ENCODE measurements at places on chromosomes 2 and 18.

- DNase-seq = peak; percentile 63
These were observed 697 bp upstream of the SPATS2L start for GRCh38 chr2:200305797-200306195.

GRCh38 chr2:134200036-134200618 is 53.7 kb upstream of the MGAT5 start:
- DNase-seq = no peak

DNA sequence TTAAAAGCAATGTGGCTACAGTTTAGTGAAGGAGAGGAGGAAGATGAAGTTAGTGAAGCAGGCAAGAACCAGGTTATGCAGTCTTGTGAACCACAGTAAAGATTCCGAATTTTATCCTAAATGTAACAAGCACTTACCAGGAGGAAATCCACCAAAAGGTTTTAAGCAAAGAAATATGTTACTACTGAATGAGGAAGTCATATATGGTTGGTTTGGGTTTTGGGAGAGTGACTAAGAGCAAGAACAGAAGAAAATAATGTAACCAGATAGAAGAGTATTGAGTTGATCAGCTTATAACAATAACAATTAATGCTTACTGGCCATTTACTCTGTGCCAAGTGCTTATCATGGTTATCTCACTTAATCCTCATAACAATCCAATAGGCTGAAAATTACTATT is 1.9 kb downstream of the USP37 start:
- no peak for DNase-seq

GRCh38 chr2:23711979-23712755 is 214.8 kb downstream of the ATAD2B start:
- no peak for DNase-seq

GRCh38 chr2:236731767-236732580 is 162.3 kb downstream of the ACKR3 start:
- DNase-seq = no peak

DNA sequence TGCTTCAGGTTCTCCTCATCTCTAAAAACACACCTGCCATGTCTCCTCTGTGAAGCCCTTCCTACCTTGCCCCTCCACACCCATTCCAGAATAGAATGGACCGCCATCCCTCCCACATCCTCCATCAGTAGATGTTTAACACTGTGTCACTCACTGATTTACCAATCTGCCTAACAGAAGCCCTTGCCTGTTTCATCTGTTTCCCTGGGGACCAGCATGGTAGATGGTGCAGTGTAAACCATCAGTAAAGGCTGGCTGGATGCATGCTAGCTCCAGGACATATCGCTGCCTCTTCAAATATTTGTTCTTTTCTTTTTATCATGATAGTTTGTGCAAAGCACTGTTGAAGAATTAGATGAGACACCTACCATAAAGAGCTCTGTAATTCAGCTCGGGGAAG is 271.4 kb downstream of the PIEZO2 start:
- no peak for DNase-seq

GRCh38 chr18:75161256-75162028 is 47.5 kb downstream of the PTGR3 start:
- DNase-seq = no peak

GRCh38 chr18:78730546-78730945 is 249.1 kb upstream of the SALL3 start:
- DNase-seq = no peak

GRCh38 chr18:41315134-41315533 is 639.9 kb upstream of the PIK3C3 start:
- no peak for DNase-seq

- DNase-seq = no peak
These were observed 585.9 kb upstream of the SYT4 start for GRCh38 chr18:43863180-43863579.

DNA sequence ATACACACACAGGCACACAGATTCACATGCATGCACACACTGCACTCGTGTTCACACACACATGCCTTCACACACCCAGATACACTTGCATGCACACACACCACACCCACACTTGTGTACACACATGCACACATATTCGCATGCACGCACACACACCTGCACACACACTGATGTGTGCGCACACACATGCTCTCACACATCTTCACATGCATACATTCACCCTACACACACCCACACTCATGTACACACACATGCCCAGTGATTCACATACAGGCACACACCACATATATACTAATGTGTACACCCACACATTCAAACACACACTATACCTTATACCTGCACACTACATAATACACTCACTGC is 181.6 kb downstream of the LOXHD1 start:
- no peak for DNase-seq

- no peak for DNase-seq
These were observed 51.2 kb downstream of the MTERF4 start for GRCh38 chr2:241050624-241051577.

DNA sequence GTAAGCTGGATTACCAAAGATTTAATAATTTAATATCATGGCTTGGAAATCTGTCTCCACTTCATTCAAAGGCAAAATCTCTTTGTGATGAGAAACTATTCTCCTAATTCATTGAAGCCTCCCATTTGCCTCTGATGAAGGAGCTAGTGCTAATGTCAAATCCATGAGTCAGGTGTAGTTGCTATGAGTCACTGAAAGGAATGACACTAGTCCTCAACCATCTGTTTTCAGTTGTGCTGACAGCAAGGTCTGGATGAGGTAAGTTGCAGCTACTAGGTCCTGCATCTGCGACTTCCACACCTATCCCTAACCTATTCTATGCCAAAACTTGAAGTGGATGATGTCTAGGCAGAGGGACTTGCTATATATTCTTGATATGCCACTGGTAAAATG is 324.0 kb upstream of the UBE2E3 start:
- no peak for DNase-seq

- no peak for DNase-seq
These were observed 106.9 kb downstream of the ROCK1 start for GRCh38 chr18:21004726-21005125.

DNA sequence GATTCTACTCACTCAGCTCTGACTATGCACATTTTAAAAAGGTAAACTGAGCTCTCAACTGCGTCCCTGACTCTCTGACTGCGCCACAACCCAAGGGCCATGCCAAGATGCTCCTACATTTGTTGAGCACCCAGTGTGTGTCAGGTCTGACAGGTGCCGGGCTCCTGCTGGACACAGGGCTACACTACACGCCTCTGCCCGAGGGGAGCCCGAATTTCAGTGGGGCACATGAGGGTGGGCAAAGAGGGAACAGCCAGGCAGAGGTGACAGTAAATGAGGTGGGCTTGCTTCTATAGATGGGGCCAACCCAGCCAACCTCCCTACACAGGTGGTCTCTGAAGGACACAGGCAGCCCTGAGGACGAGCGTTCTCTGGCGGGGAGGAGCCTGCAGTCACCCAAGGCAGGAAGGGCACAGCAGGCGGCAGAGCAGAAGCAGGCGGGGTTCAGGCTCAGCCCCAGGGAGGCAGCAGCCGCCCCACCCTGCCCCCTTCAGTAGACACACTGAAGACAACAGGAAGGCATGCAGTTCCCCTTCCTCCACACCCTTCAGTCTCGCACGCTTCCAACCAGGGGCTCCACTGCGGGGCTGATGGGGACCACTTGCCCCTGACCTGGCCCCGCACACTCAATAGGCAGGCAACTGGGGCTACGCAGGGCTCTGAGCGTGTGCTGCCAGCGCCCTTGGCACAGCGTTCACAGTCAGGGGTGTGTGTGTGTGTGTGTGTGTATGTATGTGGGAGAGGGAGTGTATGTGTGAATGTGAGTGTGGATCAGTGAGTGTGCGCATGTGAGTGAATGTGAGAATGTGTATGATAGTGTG is 98.4 kb downstream of the UXS1 start:
- peak; percentile 85 for DNase-seq

Data from activated CD8-positive, alpha-beta memory T cell treated with anti-CD3 and anti-CD28 coated beads for 24 hours (primary cell).